ENCODE measurements at places on chromosomes 1 and 21. TPM values are rescaled to one million over a fixed set of nuclear protein-coding genes. Genes with fewer than 3 reads are reported as not detected.
A peak's percentile ranks its signal among the peaks of the same experiment; 100 is the strongest.

DNA sequence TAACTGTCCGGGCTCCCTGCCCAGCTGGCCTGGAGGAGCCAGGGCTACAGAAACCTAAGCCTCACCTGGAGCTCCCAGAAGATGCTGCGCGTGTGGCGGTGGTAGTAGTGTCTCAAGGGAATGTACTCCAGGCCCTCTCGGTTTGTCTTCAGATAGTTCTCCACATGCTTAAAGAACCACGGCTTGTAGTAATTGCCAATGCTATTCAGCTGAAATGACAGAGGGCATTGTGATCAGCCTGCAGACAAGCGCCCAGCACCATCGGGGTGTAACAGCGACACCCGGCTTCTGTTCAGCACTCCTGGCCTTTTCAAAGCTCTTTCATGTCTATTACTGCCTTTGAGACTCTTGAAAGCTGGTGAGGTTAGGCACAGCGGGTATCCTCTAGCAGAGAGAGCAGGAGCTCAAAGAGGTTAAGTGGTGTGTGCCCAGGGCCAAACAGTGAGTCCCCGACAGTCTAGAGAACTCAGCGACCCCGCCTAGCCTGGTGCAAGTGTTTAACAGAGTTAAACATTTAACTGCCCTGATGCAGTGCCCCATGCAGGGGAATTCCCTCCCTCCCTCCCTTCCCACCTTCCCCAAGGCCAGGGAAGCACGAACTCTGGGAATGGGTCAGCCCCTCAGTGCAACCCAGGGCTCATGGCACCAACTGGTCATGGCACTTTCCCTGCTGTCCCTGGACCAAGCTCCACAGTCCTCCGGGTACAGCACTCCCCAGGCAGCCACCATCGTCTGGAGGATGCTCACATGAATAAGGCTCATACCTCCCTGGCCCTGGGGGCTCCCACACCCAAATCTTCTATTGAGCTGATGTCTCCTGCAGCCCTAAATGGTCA lies 21.5 kb downstream of the DHCR24 start:
- no peak for DNase-seq

PTGS2 gene
- not detected for total RNA-seq

CBS gene
- 419 TPM for total RNA-seq

DNA sequence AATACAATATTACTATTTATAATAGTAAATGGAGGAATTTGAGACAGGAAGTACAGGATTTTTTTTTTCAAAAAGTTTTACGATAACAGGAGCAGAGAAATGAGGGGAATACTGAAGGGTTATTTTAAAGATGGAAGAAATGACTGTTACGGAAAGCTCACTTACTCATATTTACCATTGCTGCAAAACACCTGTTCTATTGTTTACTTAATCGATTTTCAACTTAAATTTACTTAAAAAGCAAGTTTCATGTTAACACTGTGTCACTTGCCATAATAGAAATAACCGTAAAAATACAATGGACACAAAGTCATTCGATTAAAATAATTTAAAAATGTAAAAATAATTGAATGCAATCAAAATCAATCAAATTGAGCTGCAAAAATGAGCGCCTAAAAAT lies 3.4 kb upstream of the EXO1 start:
- DNase-seq, result no peak

DNA sequence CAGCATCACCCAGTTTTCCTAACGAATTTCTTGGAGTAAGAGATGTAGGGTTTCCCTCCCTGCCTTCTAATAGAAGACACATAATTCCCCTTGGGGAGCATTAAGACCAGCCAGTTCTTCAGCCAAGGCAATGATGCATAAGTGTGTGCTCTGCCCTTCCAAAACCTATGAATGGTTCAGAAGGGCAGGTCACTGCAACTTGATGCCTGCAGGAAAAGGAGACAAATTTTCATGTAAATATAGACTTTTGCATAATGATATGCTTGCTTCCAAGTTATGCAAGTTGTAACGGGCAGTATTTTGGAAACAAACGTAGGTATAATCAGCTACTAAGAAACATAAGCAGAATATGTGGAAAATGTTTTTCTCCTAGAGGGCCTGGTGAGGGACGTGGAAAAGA lies 31.6 kb downstream of the PTGS2 start:
- DNase-seq, result no peak

DNA sequence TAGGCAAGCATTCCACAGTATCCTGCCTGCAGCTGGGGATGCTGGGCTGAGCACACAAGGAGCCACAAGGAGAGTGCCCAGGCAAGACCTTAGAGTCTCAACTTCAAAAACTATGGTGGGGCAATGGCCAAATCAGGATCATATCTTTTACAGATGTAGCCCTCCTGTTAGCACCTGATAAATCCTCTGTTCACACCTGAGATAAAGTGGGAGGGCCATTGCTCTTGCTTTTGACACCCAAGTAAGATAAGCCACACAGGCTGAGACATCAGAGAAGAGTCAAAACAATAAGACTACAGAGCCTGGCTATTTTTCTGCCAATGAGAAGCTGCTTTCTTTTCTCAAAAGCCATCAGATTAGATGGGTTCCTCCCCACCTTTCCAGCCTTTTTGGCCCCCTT lies 148.9 kb downstream of the AJAP1 start:
- no peak for DNase-seq

TINAGL1 gene
- 0.67 TPM for total RNA-seq

DNA sequence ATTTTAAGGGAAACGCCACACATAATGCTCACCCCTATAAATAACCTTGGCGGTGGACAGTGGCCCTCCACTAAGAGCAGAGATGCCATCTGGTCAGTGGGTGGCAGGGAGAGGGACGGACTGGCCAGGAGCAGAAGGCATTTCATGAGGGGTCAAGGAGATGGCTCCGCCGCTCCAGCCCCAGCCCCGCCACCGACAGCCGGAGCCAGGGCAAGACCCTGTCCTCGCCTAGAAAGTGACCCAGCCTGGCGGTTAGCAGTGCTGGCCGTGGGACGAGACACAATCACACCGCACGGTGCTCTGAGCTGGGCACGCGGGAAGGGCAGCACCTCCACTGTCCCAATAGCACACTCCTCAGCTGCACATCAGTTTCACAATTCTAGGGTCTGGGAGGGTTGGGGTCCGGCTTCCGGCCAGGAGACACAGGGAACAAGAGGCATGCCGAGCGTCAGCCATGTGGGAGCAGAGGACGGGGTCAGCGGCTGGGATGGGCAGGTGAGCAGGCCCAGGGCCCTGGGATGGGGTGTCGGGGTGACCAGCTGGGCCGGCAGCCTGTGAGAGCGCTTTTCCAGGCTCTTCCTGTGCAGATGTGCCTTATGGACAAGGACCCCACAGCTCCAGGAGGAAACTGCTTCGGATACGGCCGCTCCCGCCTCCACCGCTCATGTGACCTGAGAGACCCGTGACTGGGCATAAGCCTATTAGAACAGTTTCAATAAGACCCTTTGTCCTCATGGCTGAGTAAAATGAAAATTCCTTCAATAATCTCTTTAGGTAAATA lies 5.7 kb downstream of the SLC19A1 start:
- DNase-seq, result no peak

LRRC8C gene
- total RNA-seq, result 5.0 TPM

DNA sequence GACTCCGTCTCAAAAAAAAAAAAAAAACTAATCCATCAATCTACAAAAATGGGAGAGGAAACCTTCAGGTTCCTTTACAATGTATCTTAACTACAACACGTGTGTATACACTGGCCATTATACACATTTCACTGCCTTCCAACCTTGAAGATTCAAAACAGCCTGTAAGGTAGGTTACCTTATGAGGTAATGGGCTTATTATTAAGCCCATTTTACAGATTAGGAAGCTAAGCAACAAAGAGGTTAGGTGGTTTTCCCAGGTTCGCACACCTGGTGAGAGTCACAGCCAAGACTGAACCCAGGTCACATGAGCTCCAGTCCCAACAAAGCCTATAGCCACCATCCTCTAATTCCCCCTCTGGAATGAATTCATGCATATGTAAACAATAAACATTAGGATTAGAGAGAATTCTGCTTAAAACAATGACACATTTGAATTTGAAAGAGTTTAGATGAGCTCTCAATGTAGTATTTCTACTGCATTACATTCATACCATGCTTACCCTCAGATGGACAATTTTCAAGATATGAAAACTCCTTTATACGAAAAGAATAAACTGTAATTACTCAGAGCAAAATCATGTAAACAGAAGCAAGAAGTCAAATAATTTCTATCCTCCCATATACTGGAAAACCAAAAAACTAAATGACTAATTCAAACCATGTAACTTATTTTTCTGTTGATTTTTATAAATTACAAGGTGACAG lies 54.8 kb downstream of the EIF4G3 start:
- DNase-seq, result no peak

- DNase-seq, result peak; percentile 31
These were observed 355.1 kb downstream of the NPHP4 start for GRCh38 chr1:5637171-5637570.

MIGA1 gene
- total RNA-seq, result 4.4 TPM

All from K562 (cell line).